Activated naive CD8-positive, alpha-beta T cell treated with anti-CD3 and anti-CD28 coated beads, Interleukin-2, amount 10 ng/mL, durations not matched to agents 7 days and 5 days (primary cell): ENCODE measurements at places on chromosomes 5 and 9. TPM values are rescaled to one million over a fixed set of nuclear protein-coding genes. Genes with fewer than 3 reads are reported as not detected.

IL7R gene
- 738 TPM for total RNA-seq

SLC34A3 gene
- not detected for total RNA-seq

DNA sequence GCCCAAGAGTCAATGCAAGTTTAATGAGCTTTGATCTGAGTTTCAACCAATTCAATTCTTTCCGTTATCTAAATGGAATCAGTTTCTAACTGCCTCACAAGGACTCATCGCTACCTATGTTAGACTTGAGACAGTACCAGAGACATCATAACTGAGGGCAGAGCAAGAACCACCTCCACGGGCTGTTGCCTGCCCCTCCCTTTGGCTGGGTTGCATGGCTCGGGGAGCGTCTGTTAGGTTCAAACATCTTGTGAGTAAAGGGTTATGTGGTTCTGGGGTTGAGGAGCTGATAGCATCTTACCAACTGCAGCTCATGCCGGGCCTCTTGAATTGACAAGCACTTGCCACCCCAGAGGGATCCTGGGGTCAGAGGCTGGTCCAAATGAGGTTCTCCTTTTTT, 457.9 kb downstream of the ENC1 start:
- no peak for DNase-seq
- H3K27me3 ChIP-seq = peaks cover 3% of the 10 kb centered on the region
- no peaks in the 10 kb centered on the region for H3K36me3 ChIP-seq
- H3K4me3 ChIP-seq = no peak overlapping the region
- no peak overlapping the region for H3K27ac ChIP-seq

DNA sequence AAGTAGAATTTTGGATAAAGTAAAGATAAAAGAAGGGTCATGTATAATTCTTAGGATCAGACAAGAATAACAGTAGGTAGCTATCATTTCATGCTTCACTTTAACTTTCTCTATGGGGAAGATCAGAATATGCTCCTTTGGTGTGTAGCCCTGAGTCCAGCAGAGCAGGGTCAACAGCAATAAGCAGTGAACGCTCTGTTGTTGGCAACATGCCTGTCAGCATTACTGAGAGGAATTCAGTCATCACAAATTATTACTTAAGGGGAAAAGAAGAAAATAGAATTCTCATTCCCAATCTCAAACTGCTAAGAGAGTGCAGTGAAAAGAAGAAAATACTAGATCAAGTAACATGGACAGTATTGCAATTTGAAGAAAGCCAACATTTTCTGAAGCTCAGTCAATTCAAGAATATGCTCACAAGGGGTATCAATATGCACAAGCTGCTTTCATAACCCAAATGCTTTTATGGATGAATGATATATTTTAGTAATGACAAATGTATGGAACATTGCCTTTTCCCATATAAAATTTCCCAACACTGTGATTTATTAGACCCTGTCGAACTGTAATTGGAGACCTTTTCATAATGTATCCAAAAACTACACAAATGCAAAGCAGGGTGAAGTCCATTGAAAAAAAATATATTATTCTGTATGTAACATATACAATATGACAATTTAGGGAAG, 1359.4 kb downstream of the EFNA5 start:
- H3K27ac ChIP-seq = no peak overlapping the region
- H3K4me3 ChIP-seq = no peak overlapping the region
- H3K4me1 ChIP-seq = no peaks in the 10 kb centered on the region
- H3K27me3 ChIP-seq = no peaks in the 10 kb centered on the region

DNA sequence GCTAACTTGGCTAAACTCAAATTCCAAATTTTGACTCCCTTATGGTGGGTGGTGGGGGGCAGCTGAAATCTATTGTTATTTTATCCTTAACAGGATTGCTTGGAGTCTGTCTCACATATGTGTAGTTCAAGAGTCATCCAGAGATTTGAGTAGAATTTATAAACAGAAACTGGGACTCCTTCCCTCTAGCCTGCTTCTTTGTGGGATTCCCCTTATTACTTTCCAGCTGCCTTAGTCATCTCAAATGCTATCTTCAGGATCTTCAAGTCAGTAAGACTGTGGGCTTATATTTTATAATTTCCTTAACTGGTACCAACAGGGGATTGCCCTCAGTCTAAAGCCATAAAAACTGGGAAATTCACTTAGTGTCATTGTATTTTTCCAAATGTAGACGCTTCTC, 55.5 kb downstream of the NNT start:
- H3K4me3 ChIP-seq = no peak overlapping the region
- no peak for DNase-seq
- no peaks in the 10 kb centered on the region for H3K27me3 ChIP-seq
- H3K4me1 ChIP-seq = peaks cover 3% of the 10 kb centered on the region
- peaks cover 47% of the 10 kb centered on the region for H3K36me3 ChIP-seq
- H3K27ac ChIP-seq = no peak overlapping the region

- no peak for DNase-seq
- H3K27me3 ChIP-seq = peaks cover 3% of the 10 kb centered on the region
- no peaks in the 10 kb centered on the region for H3K36me3 ChIP-seq
- H3K4me1 ChIP-seq = no peaks in the 10 kb centered on the region
Measured at GRCh38 chr5:116778032-116778431, 203.4 kb upstream of the SEMA6A start.

GRCh38 chr9:2199999-2200796, 185.1 kb downstream of the SMARCA2 start:
- H3K27ac ChIP-seq = no peak overlapping the region
- no peaks in the 10 kb centered on the region for H3K27me3 ChIP-seq
- H3K4me1 ChIP-seq = peaks cover 5% of the 10 kb centered on the region

- H3K27me3 ChIP-seq = no peaks in the 10 kb centered on the region
- no peaks in the 10 kb centered on the region for H3K36me3 ChIP-seq
- H3K27ac ChIP-seq = no peak overlapping the region
- no peak overlapping the region for H3K4me3 ChIP-seq
- H3K4me1 ChIP-seq = no peaks in the 10 kb centered on the region
Measured at GRCh38 chr5:33129309-33129708, 311.5 kb upstream of the TARS1 start.

GRCh38 chr5:52710310-52710971, 77.3 kb upstream of the ITGA1 start:
- H3K36me3 ChIP-seq = peaks cover 7% of the 10 kb centered on the region
- H3K4me1 ChIP-seq = peaks cover 61% of the 10 kb centered on the region
- H3K27ac ChIP-seq = peak overlapping the region; percentile 55
- DNase-seq = no peak
- peak overlapping the region; percentile 40 for H3K4me3 ChIP-seq
- H3K27me3 ChIP-seq = no peaks in the 10 kb centered on the region

GRCh38 chr5:80250801-80251200, 5.0 kb downstream of the SERINC5 start:
- no peaks in the 10 kb centered on the region for H3K27me3 ChIP-seq
- peak overlapping the region; percentile 78 for H3K27ac ChIP-seq
- H3K36me3 ChIP-seq = peaks cover 25% of the 10 kb centered on the region
- peaks cover 66% of the 10 kb centered on the region for H3K4me1 ChIP-seq
- peak overlapping the region; percentile 13 for H3K4me3 ChIP-seq

DNA sequence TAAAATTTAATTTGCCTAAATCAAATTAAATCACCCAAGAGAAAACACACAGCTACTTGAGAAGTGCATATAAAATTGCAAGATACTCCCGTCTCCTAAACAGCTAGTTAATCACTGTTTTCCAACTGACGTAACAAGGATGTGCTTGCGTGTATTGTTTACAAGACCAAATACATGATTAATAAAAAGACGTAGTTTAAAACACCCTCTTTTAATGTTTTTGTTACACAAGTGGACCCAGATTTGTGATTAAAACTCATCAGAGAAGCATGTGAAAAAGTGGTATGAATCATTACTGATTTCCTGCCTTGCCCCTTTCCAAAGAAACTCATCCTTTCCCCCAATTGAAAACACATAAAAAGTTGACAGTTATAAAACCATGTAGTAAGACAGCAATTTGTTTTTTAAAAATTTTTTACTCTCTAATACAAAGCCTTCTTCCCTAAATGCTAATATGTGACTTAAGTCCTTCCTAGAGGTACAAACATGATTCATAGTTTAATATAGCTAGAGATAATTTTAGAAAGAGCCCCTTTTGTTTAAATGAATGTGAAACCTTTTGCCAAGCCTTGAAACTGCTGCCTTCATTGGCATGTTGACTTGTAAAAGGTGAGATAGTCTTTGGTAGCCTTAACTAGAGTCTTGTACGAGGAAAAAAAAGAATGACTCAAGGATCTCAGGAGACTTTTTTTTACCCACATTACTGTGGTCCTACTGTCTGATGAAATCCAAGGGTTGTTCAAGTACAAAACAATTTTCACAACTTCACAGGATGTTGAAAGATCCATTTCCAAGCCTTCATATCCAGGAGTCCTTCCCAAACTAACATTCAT, 61.4 kb upstream of the FST start:
- no peak overlapping the region for H3K27ac ChIP-seq
- H3K4me1 ChIP-seq = no peaks in the 10 kb centered on the region
- no peak overlapping the region for H3K4me3 ChIP-seq
- H3K27me3 ChIP-seq = peaks cover 11% of the 10 kb centered on the region
- H3K36me3 ChIP-seq = no peaks in the 10 kb centered on the region

DNA sequence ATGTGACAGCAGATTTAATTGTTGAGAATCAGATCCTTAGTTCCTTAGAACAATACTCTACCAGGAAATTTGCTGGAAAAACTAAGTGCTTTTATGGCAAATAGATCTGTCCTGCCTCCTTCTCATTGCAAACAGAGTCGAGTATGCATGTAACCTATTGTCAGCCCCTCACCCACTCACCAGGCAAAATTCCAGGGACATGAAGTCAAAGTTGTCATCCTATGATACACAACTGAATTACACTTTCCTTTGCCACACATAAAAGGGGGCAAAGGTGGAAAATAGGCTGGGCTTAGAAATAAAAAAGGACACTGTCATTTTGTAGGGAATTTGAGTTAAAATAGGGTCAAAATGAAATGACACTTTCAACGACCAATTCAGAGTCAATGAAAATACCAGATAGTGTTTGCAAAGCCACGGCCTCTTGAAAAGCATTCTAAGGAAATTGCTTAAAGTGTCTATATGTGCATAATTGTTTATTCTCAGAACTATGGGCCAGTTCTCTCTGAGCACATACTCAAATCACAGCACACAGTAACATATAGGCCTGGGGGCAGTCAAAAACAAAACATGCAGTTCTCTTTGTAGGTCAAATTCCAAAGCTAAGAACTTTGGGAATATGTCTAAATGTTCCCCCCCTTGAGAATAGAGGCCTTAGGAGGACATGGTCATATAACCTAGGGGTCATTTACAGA, 452.8 kb downstream of the NFIB start:
- no peak overlapping the region for H3K4me3 ChIP-seq
- no peak overlapping the region for H3K27ac ChIP-seq
- H3K36me3 ChIP-seq = no peaks in the 10 kb centered on the region
- H3K27me3 ChIP-seq = no peaks in the 10 kb centered on the region

DNA sequence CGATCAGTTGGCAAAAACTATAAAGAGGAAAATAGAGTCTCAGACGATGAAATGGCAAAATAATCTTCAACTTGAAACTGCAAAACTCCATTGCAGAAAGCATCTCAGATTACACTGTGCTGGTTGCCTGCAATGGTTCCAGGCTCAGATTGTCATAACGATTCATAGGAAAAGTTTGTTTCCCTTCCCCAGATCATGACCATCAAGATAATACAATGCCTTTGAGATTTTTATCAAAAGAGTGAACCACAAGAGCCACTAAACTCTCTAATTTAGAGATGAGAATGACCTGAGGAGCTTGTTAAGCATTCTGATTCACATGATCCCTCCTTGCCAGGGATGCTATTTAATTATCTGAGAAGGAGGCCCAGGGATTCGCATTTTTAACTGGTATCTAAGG, 52.6 kb upstream of the ITGA1 start:
- DNase-seq = no peak
- no peak overlapping the region for H3K27ac ChIP-seq
- H3K36me3 ChIP-seq = peaks cover 24% of the 10 kb centered on the region
- H3K4me3 ChIP-seq = no peak overlapping the region
- peaks cover 13% of the 10 kb centered on the region for H3K4me1 ChIP-seq

GRCh38 chr5:8954801-8955200, 591.1 kb downstream of the SEMA5A start:
- no peak overlapping the region for H3K4me3 ChIP-seq
- no peaks in the 10 kb centered on the region for H3K36me3 ChIP-seq
- no peak for DNase-seq
- no peaks in the 10 kb centered on the region for H3K4me1 ChIP-seq
